T-helper 17 cell (primary cell): ENCODE measurements at places on chromosomes 6 and 20. TPM values are rescaled to one million over a fixed set of nuclear protein-coding genes. Genes with fewer than 3 reads are reported as not detected.

GGTLC1 gene
- total RNA-seq, result not detected

BAG2 gene
- 2.7 TPM for total RNA-seq

ARID1B gene
- 149 TPM for total RNA-seq

CCN6 gene
- not detected for total RNA-seq

- H3K27ac ChIP-seq, result no peak overlapping the region
- H3K4me1 ChIP-seq, result peaks cover 26% of the 10 kb centered on the region
- no peaks in the 10 kb centered on the region for H3K27me3 ChIP-seq
- H3K4me3 ChIP-seq, result no peak overlapping the region
Measured at GRCh38 chr6:149275621-149276020, 41.9 kb upstream of the TAB2 start.

DNA sequence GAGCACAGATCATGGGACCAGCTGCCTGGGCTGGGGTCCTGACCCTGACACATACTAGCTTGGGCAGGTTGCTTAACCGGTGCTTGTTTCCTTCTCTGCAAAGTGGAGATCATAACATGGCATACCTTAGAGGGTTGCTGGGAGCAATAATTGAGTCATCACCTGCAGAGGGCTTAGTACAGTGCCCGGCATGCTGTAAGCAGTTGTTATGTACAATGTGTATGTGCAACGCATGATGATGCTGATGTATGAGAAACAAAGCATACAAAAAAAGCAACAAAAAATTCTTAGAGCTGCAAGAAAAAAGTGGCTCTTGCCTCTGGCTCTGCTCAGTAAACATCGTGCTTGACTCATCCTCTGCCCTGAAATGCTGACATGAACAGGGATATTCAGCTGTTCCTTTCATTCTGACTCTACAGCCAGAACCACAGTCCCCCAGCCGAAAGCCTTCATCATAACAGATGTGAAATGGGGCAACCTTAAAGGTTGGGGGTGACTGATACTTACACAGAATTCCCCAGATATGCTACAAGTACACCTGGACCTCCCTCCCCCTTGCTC lies 91.7 kb downstream of the CLIC5 start:
- no peak overlapping the region for H3K27ac ChIP-seq
- no peaks in the 10 kb centered on the region for H3K27me3 ChIP-seq
- peaks cover 4% of the 10 kb centered on the region for H3K36me3 ChIP-seq
- no peak for DNase-seq
- no peak overlapping the region for H3K4me3 ChIP-seq
- peaks cover 13% of the 10 kb centered on the region for H3K4me1 ChIP-seq

DNA sequence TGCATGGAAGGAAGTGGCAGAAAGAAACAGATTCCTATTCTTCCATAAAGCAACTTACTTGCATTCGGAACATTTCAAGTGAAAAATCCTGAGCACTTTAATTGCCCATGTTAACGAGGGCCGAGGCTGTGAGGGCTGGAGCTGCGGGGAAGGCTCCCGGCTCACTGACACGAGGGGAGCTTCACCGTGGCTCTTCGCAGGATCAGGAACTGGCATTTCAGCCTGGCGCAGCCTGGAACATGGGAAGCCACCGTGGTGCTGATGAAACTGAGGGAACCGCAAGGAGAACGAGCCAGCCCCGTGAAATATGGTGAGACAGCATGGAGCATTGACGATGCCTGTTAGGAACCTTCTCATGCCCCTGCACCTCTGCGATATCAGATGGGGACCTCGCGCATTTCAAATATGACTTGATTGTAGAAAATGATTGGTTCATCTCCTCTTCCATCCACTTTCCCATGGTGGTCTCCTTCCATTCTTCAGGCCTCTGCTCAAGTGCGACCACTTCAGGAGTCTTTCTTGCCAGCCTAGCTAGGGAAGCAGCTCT lies 236.9 kb downstream of the TBXT start:
- no peak overlapping the region for H3K4me3 ChIP-seq
- H3K36me3 ChIP-seq, result no peaks in the 10 kb centered on the region
- no peak overlapping the region for H3K27ac ChIP-seq
- H3K4me1 ChIP-seq, result no peaks in the 10 kb centered on the region

DNA sequence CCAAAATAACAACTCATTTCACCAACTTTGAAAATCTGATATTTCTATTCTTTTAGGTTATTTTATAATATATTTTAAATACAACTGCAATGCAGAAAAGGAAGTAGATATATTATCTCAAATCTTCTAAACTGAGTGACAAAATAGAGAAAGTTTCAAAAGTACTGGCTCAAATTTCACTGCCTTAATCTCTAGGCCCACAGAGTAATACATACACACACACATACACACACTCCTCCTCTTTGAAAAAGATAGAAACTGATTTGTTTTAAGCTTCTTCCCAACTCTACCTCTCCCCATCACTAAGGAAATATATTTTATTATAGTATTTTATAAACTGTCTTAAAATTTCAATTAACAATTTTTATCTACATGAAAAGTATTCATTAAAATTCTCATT lies 36.2 kb downstream of the ARHGAP18 start:
- H3K27ac ChIP-seq, result no peak overlapping the region
- H3K27me3 ChIP-seq, result peaks cover 2% of the 10 kb centered on the region
- no peaks in the 10 kb centered on the region for H3K36me3 ChIP-seq
- peaks cover 21% of the 10 kb centered on the region for H3K4me1 ChIP-seq
- no peak overlapping the region for H3K4me3 ChIP-seq

- H3K4me1 ChIP-seq, result peaks cover 12% of the 10 kb centered on the region
- DNase-seq, result no peak
Measured at GRCh38 chr6:88165844-88166492, at the start of gene CNR1. Gene CNR1 (minus strand): TSS chr6:88166347. CDS start chr6:88145274, 21,073 bp downstream.

DNA sequence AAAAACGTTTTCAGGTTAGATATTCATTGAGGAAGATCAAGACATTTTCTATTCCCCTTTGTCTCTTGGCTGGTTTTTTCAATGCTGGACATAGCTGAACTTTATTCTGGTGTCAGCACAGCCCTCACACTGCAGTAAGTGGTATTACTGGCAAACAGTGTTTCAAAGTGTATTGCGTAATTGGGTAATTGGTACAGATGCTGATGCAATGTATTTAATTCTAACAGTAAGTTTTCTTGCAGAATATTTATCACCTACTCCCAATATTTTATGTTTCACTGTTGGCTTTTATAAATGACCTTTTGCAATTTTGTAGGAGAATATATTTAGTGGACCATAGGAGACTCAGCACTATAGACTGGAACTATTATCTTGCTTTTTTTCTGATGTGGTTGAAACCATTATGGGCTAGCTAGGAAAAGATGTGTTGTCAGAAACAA lies 287.6 kb upstream of the SOX4 start:
- no peak overlapping the region for H3K4me3 ChIP-seq
- H3K36me3 ChIP-seq, result no peaks in the 10 kb centered on the region
- H3K27ac ChIP-seq, result no peak overlapping the region
- peaks cover 16% of the 10 kb centered on the region for H3K27me3 ChIP-seq
- H3K4me1 ChIP-seq, result no peaks in the 10 kb centered on the region
- DNase-seq, result no peak

DNA sequence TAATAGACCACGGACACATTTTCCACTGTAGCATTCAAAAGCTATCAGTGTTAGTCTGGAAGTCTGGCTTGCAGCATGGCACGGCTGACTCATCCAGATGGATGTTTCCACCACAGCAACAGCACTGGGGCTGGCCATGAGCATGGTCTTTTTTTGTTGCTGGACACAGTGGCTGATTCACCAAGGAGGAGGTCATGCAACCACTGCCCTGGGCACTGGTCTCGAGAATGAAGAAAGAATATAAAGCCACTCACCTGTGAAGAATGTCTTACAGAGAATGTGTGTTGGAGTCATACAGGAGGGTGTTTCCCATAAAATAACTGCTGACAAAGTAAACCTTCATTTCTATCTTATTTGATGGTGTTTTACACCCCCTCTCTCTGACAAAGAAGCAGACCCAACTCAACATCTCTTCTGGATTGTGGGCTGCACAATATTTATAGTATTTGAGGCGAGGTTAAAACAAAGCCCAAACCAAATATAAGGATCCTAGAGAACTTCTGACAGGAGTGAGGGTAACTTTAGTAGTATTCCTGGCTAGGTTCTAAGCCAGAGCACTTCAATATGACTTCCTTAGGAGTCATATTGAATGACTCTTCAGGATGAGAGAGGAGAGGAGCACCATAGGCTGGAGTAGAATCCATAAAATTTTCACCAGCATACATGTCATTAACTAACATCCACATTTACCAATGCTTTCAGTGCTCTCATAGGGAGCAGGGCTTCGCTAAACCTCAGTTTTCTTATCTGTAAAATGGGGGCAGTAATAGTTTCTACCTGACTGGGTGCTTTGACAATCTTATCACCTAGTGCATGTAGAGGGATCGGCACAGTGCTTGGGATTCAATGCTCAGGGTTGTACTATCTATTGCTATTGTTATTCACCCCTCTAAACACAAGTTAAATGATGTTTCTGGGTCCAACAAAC lies 121.4 kb downstream of the KIF13A start:
- no peak for DNase-seq
- H3K4me3 ChIP-seq, result no peak overlapping the region
- H3K36me3 ChIP-seq, result no peaks in the 10 kb centered on the region
- no peak overlapping the region for H3K27ac ChIP-seq
- peaks cover 40% of the 10 kb centered on the region for H3K27me3 ChIP-seq

GRCh38 chr6:5567890-5568289 lies 306.6 kb downstream of the FARS2 start:
- peaks cover 12% of the 10 kb centered on the region for H3K4me1 ChIP-seq
- H3K27me3 ChIP-seq, result no peaks in the 10 kb centered on the region
- no peaks in the 10 kb centered on the region for H3K36me3 ChIP-seq
- no peak overlapping the region for H3K27ac ChIP-seq

DNA sequence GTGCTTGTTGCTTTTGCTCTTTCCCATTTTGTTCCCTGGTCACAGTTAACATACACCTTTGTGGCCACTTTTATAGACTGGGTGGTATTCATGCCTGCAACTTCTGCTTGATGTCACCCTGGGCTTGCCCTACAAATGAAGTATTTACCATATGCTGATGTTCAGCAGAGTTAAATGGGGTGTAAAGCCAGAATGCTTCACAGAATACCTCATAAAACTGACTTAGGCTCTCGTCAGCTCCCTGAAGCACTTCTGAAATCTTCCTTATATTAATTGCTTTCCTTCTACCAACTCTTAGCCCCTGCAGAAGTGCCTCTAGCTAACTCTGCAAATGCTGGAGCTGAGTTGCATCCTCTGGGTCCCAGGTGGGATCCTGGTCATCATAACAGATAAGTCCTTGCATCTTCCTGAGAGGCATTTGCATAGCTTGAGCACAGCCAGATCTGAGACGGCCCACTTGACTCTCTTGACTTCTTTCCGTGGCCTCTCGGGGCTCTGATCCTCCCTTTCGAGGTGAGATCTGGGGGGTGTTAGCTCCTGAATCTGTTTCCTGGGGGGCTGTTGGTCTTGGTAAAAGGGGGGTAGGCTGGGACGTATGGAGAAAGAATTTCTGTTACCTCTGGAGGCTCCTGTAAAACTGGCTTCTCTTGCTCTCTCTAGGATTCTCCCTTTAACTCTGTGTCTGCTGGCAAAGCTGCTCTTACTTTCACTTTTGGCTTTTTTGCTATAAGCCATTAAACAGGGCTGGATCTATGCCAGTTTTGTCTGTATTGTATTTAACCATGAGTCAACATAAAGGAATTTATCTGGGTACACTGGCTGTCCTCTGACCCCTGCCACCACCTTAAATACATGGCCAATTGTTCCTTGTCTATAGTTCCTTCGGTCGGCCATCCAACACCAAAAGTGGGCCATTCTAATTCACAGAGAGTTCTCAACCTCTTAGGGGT lies 223.0 kb upstream of the SYNCRIP start:
- DNase-seq, result no peak
- no peak overlapping the region for H3K27ac ChIP-seq
- H3K27me3 ChIP-seq, result peaks cover 11% of the 10 kb centered on the region
- no peaks in the 10 kb centered on the region for H3K36me3 ChIP-seq
- H3K4me3 ChIP-seq, result no peak overlapping the region

DNA sequence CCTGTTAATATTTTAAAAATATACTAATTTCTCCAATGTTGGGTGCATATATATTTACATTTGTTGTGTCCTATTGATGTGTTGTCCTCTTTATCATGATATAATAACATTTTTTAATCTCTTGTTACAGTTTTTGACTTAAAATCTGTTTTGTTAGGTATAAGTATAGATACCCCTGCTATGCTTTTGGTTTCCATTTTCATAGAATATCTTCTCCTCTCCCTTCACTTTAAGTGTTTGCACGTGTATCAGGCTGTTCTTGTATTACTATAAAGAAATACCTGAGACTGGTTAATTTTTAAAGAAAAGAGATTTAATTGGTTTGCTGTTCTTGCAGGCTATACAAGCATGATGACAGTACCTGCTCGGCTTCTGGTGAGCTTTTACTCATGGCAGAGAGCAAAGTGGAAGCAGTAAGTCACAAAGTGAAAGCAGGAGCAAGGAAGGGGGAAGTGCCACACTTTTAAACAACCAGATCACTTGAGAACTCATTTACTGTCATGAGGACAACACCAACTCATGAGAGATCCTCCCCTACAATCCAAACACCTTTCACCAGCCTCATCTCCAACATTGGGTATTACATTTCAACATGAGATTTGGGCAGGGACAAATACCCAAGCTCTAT lies 340.5 kb upstream of the SYNCRIP start:
- H3K27me3 ChIP-seq, result no peaks in the 10 kb centered on the region
- no peaks in the 10 kb centered on the region for H3K4me1 ChIP-seq
- no peak overlapping the region for H3K4me3 ChIP-seq
- DNase-seq, result no peak

GRCh38 chr20:25148181-25148981 lies 47.1 kb upstream of the ENTPD6 start:
- peak overlapping the region; percentile 96 for H3K4me3 ChIP-seq
- peaks cover 5% of the 10 kb centered on the region for H3K4me1 ChIP-seq
- peak overlapping the region; percentile 92 for H3K27ac ChIP-seq
- DNase-seq, result peak; percentile 43

DNA sequence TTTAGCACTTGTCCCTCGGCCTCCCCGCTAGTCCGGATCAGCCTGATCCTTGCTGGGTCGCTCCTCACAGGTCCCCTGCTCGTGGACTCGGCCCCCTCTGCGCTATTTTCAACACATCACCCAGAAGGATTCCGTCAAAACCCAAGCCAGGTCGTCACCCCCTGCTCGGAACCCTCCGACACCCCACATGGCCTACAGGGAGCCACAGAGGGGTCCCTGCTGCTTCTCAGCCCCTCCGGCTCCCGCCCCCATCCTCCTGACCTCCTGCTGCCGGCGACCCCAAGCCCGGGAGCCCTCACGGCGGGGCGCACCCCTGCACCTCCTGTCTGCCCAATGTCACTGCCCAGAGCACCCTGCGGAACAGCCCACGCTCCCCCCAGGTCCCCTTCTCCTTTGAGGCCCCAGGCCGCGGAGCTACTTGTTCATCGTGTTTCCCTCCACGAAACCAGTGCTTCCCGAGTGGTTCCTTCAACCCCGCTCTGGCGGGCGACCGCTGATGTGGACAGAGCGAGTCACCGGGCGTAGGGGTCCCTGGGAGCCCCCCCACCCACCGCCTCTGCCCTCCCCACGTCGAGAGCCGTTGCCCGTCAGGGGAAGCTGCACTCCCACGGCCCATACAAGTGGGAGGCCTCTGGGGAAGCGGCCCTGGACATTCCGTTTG lies 638 bp upstream of the MYL9 start:
- no peak overlapping the region for H3K27ac ChIP-seq
- H3K36me3 ChIP-seq, result no peaks in the 10 kb centered on the region
- H3K4me1 ChIP-seq, result no peaks in the 10 kb centered on the region
- H3K4me3 ChIP-seq, result peak overlapping the region; percentile 5
- no peak for DNase-seq
